Stimulated activated CD8-positive, alpha-beta memory T cell treated with anti-CD3 and anti-CD28 coated beads, Interleukin-4, amount 100 ng/mL, for 4 hours (primary cell): ENCODE measurements at places on chromosomes 5 and 9.

DNA sequence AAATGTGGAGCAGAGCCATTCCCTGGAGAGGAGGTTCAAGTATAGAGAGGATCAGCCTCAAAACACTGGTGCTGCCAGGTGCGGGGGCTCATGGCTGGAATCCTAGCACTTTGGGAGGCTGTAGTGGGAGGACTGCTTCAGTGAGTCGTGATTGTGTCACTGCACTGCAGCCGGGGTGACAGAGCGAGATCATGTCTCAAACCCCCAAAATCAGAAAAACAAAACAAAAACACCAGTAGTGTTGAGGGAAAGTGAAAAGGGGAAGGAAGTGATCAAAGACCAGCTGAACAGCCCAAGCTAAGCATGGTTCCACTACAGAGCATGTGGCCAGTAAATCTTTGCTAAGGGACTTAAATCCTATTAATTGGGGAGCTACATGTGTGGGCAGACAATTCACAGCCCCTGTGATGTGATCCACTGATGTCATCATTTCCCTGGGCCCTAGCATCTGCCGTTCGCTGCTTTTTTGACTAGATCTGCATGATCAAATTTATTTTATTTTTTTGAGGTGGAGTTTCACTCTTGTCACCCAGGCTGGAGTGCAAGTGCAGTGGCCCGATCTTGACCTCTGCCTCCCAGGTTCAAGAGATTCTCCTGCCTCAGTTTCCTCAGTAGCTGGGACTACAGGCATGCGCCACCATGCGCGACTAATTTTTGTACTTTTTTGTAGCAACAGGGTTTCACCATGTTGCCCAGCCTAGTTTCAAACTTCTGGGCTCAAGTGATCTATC is 2.7 kb upstream of the PCBD2 start:
- DNase-seq: no peak

DNA sequence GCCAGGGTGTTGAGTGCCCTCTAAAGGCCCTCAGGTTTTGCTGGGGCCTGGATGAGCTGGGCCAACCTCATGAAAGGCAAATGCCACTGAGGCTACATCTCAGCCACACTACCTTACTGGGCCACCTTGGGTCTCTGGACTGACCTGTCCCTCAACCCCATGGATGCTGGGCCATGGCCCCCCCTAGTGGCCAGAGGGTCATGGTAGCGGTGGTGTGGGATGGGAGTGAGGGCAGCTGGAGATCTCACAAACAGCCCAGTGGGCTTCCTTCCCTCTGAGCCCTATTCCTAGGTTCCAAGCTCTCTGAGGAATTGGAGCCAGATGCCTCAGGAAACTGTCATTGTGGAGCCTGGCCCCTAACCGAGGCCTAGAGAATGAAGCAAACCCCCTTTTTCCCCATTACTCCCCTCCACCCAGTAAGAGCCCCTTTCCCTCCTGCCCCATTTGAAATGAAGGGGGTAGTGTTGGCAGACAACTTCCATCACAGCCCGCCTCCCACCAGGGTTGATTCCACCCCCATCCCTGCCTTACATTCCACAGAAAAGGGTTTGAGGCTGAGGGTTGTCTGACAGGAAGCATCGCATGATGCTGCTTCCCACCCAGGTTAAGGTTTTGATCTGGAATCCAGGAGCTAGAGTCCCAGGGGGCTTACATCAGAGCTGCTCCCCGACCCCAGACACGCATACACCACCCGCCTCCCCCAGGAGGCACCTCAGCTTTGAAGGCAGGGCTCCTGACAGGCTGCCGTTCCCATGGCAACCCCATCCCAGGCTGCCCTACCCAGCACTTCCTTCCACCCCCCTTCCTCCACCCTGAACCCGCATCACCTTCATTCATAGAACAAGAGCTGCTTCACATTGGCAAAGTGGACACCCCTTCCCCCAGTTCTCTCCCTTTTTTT is 63.9 kb downstream of the PCDH1 start:
- DNase-seq: peak; percentile 8

GRCh38 chr5:177134697-177135225 is 1.2 kb downstream of the NSD1 start:
- DNase-seq: no peak

DNA sequence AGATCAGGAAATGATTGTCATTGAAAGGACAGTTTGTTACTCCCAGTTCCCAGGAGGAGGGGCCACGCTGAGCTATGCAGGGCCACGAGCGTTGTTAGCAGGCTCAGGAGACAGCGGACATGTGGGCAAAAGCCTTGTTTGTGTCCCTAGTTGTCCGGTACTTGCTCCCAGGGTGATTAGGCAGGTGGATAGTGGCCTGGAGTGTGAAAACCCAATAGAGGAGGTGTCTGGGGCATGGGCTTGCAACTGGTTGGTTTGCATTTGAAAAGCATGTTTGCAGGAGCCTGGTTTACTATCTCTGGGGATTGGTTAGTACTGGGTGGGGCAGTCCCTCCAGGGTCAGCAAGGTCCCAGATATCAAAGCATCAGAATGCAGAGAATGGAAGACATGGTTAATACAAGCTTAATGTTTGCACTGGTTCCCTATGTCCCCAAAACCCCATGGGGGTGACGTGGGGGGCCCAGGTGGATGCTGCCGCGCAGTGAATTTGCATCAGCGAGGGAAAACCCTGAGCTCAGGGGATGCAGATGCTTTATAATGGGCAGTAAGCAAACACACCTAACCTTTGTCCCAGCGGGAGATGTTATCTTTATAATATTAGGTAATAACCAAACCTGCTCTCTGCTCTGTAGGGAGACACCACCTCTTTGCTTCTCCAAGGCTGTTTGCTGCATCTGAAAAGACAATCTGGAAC is 39.7 kb downstream of the ROPN1L start:
- DNase-seq: no peak

DNA sequence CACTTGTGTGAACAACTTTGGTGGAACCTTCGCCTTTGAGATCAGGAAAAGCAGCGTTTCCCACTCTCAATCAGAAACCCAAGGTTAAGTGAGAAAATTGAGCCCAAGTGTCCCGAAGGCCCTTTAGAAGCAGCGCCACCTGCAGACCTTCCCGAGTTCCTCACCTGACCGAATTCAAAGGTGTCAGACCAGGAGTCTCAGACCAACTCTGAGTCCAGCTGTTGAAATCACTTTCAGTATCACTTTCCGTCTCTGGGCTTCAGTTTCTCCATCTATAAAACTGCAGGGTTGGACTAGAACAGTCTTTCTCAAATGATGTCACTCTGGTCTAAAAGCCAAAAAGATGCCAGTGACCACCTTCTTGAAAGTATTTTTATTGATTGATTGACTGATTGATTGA is 31.7 kb upstream of the GRHPR start:
- DNase-seq: no peak

GRCh38 chr5:180784497-180785097 is 18.0 kb downstream of the MGAT1 start:
- DNase-seq: peak; percentile 43

- DNase-seq: no peak
These were observed 201.3 kb downstream of the ARHGAP26 start for GRCh38 chr5:142971303-142972013.

DNA sequence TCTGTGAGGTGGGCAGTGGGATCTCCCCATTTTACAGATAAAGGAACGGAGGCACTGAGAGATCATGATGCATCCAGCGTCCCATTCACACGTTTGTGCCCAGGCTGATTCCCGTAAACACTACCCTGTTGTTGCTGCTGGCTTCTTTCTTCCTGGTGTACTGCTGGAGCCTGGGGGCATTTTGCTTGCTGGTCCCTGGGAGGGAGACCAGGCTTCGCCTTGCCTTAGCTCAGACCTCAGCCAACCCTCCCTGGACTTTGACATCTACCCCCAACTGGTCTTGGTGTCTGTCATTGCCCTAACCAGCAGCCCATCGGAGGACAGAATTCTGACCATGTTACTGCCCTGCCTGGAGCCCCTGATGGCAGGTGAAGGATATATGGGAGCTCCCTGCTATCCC is 82.4 kb downstream of the ZNF618 start:
- DNase-seq: no peak

GRCh38 chr9:125650271-125650737 is 56.7 kb downstream of the MAPKAP1 start:
- no peak for DNase-seq

DNA sequence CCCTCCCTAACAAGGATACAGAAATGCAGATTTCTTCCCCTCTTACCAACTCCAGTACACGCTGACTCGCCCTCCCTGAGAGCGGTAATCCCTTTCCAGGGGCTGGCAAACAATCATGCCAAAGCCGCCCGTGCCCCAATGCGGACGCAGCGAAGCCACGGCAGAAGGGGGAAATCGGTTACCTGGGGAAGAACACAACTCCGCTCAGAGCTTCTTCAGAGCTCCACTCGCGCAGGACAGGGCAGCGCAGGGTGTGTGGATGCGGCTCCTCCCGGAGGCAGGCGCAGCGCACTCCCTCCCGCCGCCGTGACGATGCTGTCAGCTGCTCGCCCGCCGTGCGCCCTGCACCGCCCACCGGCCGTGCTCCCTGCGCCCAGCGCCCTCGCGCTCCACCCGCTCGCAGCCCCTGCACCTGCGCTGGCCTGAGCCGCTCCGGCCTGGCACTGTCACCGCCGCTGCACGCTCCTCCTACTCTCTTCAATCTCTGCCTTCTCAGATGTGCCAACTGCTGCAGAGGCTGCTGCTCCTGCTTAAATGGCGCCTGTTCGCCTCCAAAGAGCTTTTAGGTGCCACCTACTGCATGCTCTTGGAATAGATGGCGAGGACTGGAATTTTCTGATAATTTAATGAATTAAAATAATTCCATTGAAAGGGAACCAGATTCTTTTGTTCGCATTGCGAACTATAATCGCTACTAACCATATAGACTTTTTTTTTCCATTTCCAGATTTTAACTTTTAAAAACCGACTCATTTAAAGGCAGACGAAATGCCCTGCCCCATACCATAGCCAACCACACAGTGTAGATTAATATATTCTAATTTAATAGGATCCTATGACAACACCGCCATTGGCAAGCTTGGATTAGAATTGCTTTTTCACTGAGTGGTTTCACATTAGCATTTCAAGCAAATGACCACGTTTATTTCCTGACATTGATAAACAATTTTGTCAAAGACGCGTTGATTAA is at the start of gene DIRAS2:
Gene DIRAS2, minus strand, starts transcription at position 255 of the 970 bp plus-strand sequence. CDS start 28,997 bp downstream, outside the sequence.
- DNase-seq: no peak

DNA sequence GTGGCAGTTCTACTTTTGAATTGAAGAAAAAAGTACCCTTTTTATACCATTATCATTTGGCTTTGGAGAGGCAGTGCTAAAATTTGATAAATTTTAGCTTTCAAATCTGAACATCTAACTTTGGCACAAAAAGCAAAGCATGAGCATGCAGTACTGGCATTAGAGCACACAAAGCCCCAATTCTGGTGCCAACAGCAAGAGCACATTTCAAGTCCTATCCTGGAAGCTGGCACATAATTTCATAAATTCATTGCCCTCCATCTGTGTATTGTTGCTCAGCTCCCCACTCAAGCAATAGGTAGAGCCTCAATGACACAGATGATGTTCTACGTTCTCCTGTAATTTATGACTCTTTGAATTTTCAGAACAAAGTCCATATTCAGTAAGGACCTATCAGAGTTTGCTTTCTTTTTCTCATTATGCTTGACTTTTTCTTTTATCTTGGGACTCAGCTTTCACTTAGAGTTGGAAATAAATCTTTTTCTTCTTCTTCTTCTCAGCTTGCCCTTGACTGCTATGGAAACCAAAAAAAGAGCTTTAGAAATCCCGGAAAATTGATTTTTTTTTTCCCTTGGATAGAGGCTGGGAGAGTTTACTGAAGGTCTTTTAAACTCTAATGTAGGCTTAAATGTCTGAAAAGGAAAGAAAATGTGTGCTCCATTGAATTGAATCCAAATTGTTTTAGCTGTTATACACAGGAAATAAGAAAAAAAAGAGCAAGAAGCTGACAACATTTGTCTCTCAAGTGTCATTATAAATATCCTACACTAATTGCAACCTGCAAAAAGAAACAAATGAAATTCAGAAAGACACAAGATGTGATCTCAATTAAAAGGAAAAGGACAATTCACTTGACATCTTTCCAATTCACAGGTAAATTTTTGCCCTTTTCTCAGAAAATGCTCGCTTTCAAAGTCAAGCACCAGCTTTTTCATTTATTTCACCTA is 380.8 kb upstream of the CDH18 start:
- DNase-seq: no peak

DNA sequence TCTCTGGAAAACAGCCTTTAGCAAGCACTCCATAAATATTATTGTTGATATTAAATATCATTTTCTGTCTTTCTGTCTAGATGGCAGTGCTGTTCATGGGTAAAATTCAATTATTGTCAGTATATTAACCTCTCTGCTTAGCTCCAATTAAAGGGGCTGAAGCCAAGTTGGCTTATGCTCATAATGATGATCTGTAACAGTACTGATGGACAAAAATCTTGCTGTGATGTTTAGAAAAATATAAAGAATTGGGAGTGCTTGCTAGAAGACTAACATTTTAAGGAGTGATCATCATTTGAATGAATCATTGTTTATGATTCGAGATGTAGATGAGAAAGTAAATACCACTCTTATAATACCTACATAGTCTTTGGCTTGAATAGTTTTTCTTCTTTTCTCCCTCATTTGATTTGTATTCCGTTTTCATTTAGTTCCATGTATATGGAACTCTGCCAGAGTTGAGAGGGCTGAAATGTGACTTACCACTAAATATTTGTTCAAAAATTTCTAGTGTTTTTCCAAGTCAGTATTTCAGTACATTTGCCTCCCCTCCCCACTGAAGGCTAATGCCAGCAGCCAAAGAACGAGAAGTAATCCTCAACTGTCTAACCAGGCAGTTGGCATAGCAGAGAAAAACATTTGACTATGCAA is 538.3 kb downstream of the CSNK1G3 start:
- DNase-seq: no peak

DNA sequence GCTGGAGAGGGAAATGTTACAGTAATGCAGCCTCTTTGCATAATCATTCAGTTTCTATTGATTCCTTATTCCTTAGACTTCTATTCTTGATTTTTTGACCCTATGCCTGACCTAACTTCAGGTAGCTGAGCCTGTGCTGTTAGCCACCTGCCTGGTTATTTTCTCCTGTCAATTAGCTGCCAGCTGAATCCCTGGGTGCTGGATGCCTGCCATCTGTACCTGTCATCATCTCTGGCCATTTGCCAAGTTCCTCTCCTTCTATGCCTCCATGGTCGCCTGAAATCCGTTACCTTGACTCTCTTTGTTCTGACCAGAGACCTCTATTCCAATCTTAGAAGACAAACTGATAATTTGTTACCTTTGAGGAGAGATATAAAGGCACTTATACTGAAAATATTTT is 178.3 kb downstream of the CAVIN4 start:
- no peak for DNase-seq

- no peak for DNase-seq
These were observed 246.0 kb downstream of the ENC1 start for GRCh38 chr5:74394528-74394915.

- no peak for DNase-seq
These were observed 43.2 kb upstream of the FOXE1 start for GRCh38 chr9:97809666-97810344.

- DNase-seq: no peak
These were observed 61.3 kb downstream of the DROSHA start for GRCh38 chr5:31470608-31471007.

GRCh38 chr9:32394381-32395049 is 10.1 kb downstream of the ACO1 start:
- DNase-seq: no peak
